ENCODE measurements at places on chromosomes 1 and 21.

- DNase-seq = no peak
These were observed 611.1 kb downstream of the AJAP1 start for GRCh38 chr1:5265438-5266075.

GRCh38 chr1:184945678-184946412 is 28.5 kb downstream of the NIBAN1 start:
- peak; percentile 58 for DNase-seq

GRCh38 chr1:47209725-47210325 is 20.0 kb upstream of the PDZK1IP1 start:
- no peak for DNase-seq

GRCh38 chr21:38255571-38256117 is 1.1 kb upstream of the KCNJ15 start:
- DNase-seq = no peak

DNA sequence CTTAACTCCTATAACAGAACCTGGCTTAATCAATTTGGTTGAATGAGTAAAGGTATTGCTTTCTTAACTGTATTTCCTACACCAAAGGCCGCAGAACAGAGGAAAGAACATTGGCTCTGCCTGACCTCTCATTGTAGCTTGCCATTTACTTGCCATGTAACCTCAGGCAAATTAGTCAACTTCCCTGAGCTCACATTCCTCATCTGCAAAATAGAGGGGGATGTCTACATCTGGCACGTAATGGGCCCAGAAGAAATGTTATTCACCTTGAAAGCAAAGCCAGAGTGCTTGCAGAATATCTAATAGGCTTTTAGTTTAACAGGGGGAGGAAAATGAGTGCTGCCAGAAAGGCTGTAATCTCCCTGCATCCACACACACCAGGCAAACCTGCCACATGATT is 44.3 kb downstream of the LAMC2 start:
- DNase-seq = no peak

DNA sequence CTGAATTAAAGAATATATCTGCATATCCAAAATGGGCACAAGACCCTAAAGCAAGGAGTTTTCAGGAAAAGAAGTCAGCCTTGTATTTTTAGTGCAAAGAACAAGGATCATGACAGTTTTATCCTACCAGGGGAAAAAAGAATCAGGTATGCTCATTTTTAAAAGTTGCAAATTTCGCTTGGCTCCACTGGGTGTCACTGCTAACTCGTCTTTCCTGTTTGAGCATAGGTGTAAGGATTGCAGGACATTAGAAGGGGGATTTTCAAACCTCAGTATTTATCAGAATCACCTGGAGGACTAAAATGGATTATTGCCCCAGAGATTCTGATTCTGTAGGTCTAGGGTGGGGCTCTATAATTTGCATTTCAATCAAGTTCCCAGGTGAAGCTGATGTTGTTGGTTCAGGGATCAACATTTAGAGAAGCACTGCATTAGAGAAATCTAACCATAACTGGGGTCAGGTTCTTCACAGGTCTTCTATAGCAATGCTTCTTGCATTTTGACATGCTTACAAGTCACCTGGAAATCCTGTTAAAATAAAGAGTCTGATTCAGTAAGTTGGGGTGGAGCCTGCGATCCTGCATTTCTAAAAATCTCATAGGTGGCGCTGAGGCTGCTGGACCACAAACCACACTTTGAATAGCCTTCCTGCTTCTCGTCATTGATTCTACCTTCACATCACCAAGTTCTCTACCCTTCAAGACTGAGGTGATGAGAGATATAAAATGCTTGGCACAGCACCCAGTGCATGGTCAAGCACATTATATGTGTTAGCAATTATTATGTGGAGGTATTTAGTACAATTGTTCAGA is 39.6 kb downstream of the NUF2 start:
- DNase-seq = peak; percentile 4

DNA sequence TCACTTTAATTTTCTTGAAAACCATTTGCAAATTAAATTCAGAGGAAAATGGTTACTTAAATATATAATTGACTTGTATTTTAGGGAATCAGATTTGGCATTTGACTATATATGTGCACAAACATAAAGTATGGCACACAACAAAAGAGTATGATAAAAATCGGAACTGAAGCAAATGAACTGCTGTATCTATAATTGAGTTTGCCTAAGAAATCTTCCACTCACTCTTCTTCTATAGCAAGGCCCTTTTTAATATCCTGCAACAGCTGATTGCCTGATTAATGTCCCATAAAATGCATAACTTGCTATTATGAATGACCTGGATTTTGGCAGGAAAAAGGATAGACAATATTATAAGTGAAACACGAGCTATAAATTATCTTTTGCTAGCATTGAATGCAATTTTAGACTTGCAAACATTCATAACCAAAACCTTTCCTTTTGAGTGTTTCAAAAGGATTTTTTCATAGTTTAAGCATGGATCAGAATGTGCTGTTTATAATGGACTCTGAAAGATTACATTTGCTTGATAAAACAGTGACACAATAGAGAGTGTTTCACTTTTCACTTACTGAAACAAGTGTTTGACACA is 2204.3 kb downstream of the MRPL39 start:
- DNase-seq = no peak

DNA sequence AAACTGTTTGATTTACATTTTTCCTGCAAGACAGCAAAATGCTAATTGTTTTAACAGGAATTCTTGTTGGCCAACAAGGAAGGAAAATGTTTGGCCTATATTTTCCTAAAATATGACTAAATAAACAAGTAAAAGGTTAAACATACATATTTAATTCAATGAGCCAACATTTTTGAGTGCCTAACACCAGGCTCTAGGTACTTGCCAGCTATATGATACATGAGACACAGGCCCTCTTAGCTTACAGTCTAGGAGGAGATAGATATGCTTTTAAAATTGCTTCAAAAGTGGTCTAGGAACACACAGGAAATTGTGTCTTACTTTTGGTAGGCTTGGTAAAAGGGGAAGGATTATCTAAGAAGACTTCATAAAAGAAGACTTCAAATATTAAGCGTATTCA is 50.9 kb downstream of the PIGK start:
- no peak for DNase-seq

GRCh38 chr1:177116941-177117340 is 47.6 kb downstream of the ASTN1 start:
- DNase-seq = no peak

DNA sequence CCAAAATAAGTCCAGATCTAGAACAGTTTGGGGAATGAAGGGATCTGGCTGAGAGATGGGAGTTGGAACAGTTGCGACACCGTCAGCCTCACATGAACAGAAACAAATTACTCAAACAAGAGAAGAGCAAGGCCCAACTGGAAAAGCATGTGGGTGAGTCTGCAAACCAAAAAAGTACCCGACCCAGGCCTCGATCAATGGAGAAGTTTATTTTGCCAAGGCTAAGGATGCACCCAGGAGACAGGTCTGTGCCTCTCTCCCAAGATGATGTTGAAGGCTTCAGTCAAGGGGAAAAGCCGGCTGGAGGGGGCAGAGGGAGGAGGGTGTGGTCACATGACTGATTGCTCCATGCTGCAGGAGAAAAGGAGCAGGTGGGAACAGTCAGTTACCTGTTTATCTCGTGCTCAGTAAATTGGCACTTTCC is 42.3 kb downstream of the KRTAP10-1 start:
- DNase-seq = no peak

- no peak for DNase-seq
These were observed 9.4 kb upstream of the PIK3C2B start for GRCh38 chr1:204503913-204504519.

GRCh38 chr21:17436626-17437111 is 76.2 kb upstream of the CXADR start:
- DNase-seq = no peak

GRCh38 chr1:223556414-223557129 is 108.9 kb downstream of the CAPN8 start:
- DNase-seq = peak; percentile 65

- DNase-seq = no peak
These were observed 41.5 kb downstream of the C4BPA start for GRCh38 chr1:207145401-207146058.

DNA sequence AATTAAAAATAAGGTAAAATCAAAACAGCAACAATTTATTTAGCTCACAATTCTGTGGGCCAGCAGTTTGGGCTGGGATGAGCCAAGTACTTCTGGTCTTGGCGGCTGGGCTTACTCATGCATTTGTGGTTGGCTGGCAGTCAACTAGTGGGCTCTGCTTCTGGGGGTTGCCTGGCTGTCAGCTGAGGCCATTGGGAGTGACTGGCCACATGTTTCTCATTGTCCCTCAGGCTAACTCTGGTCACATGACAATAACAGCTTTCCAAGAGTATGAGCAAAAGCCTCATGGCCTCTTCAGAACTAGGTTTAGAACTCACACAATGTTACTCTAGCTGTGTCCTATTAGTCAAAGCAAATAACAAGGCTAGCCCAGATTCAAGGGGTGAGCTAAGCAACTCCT is 15.6 kb upstream of the CHIA start:
- DNase-seq = no peak

DNA sequence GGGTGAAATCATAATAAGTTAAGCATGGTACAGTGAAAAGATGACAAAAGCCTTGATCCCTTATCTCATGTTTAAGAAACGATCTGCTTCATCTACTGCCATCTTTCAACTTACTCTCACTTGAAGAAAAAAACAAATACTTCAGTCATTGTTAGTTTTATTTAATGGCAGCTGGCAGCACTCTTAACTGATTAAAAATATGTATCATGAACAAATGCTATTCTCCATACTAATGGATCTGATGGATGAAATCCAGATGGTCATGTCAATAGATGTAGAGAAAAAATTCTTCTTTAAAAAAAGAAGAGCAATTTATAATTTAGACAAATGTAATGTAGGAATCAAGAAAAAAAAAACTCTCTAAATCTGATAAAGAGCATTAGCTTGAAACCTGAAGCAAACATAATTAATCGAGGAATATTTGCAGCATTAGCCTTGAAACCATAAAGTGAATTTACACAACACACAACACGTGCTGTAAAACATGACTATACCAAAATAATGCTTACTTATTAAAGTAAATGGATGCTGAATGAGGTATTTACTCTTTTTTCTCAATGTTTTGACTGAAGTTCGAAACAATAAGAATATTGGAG is 579.0 kb upstream of the ADAMTS5 start:
- no peak for DNase-seq

- DNase-seq = no peak
These were observed 16.6 kb downstream of the CASZ1 start for GRCh38 chr1:10779841-10780240.

GRCh38 chr1:227893300-227893948 is 54.3 kb downstream of the WNT9A start:
- DNase-seq = no peak

DNA sequence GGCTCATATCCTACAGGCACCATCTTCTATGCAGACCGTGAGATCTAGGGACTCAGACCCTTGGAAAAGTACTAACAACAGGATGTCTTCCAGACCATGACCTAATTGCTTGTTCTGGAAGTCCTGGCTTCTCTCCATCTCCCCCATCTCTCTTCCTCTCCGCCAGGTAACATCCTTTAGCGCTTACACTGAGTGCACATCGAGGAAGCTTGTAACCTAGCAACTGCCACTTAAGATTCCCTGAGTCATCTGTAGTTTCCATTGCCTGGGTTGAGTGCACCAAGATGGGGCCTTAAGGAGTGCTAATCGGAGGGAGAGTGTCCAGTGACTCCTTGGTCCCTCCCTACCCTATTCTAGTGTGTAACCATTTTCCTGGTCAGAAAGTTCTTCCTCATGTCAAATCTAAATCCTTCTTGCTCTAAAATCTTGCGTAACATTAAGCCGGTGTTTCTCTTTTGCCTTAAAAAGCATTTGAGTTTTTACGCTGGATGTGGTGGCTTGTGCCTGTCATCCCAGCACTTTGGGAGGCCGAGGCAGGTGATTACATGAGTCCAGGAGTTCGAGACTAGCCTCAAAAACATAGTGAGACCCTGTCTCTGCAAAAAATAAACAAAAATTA is 9.7 kb downstream of the KLHDC8A start:
- no peak for DNase-seq

- no peak for DNase-seq
These were observed 17.4 kb downstream of the MTR start for GRCh38 chr1:236812334-236813030.

DNA sequence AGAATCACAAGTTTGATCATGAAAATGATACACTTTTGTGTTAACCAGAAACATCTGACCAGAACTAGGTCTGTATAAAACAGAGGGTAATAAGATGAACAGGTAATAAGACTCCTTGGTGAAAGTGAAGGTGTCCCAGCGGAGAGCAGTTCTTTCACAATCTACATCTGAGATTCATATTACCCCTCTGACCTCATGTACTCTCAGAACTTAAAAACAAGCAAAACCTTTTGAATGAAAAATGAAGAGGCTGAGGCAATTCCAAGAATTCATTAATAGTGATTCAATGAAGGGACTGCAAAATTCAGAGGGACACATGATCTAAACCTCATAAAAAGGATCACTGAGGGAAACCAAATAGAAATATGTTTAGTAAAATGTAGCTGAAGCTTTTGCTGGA is 10.9 kb upstream of the MPZL1 start:
- DNase-seq = no peak

- no peak for DNase-seq
These were observed 246.1 kb downstream of the SLC45A1 start for GRCh38 chr1:8563944-8564537.

DNA sequence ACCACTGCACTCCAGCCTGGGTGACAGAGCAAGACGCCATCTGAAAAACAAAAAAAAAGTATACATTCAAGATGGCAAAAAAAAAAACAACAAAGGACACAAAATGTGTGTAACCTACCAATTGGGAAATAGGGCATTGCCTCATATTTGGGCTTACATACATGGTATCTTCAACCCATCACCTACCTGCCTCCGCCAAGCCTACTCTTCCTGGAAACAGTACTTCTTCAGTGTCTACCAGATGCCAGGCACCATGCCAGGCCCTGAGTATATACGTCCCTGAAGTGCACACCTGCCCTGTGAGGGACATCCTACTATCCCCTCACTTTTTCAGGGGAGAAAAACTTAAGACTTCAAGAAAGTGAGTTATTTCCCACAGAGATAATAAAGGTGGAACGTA is 160.2 kb downstream of the TOMM20 start:
- DNase-seq = no peak

- DNase-seq = no peak
These were observed 214.7 kb upstream of the EDN2 start for GRCh38 chr1:41698916-41699860.

DNA sequence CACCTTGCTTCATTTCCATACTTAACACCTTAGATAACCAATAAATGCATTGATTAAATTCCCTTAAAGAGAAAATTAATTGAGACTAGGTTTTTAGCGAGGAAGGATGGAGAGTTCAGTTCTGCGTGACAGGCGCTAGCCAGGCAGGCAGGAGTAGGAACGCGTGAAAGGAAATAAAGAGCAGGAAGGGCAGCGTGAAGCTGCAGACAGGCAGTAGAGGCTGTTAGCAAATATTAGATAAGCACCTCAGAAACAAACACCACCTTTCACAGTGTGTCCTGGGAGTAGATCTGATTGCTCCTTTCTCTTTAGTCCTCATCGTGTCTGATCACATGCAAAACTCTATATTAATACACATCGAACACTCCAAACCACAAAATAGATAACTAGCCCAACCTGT is 282.7 kb upstream of the ADGRL2 start:
- peak; percentile 7 for DNase-seq

DNA sequence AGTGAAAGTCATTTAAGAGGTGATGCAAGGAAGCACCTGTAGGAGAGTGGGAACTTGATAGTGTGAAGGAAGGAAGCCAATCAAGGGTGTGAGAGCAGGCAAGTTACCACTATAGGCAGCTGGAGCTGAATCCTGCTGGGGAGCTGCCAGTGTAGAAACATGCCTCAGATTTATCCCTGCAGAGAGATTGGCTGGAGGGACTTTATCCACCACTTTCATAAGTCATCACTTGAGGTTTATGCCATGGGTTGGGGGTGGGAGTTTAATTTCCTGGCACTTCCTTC is 443.6 kb downstream of the PLPP3 start:
- no peak for DNase-seq

GRCh38 chr1:153533689-153534201 is 2.0 kb downstream of the S100A6 start:
- peak; percentile 26 for DNase-seq
